ENCODE measurements at places on chromosomes 11 and 22.

DNA sequence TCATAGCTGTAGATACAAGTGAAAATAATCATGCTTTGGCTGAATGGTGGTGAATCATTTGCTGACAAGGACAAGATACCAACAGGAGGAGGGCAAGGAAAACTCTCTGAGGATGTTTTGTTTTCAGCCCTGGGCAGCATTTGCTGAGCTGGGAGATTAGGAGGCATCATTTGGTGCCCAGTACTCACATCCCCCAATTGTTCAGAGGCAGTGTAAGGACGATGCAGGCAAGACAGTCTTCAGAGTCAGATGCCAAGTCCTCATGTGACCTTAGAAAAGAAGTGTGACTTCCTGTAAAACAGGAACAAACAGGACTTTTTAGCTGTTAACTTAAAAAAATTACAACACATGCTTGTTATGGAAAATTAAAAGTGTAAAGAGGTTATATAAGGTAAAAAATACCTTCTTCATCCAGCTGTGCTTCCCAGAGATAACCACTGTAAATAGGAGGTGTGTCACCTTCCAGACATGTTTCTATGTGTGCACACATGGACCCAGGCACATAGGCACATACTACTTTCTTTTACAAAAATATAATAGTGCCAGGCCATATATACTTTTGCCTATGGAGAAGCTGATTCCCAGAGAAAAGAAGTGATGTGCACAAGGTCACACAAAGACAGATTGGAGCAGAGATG, 18.0 kb downstream of the CNTF start:
- DNase-seq: no peak

DNA sequence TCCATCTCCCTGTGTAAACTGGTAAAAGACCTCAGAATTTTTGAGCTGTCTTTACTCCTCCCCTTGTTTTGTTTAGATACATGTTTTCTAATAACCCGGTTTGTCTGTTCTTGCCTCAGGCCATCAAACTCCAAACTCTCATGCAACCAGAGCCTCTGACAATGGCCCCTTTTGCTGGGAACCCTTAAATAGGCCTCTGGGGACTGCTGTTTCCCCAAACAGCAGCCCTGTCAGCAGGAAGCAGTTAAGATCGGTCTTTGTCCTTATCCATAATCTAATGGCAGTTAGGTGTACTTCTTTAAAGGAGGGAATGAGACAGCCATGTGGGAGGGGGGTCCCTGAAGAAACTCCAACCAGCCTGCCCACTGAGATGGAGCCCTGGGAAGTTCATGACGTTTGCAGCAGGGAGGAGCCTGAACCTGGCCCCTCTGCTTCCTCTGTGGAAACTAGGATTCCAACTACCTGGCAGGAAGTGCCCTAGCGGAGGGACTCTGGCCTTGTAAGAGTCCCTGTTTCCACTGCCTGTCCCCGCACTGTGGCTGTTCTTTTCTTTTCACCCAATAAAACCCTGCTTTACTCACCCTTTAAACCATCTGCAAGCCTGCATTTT, 1354.4 kb downstream of the LRRC4C start:
- no peak for DNase-seq

GRCh38 chr11:63719001-63719400, 37.7 kb downstream of the RTN3 start:
- no peak for DNase-seq

DNA sequence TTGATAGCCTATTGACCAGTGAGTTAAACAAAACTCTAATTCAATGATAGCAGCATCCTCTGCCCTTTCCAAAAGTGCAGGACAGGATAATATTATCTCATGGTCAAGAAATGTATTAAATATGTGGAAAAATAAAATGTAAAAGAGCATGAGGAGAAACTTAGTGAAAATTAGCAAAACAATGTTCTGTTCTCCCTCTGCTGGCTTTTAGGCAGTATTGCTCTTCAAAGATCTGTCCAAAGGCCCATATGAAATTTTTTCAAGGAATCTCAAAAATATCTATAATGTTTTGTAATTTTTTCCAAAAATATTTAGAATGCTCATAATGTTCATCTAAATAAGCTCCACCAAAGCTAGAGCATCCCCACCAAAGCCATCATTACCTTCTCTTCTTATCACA, 8.3 kb upstream of the ARL14EP start:
- DNase-seq: no peak

GRCh38 chr11:16052750-16053149, 303.6 kb downstream of the SOX6 start:
- DNase-seq: no peak

- DNase-seq: no peak
Measured at GRCh38 chr11:109405671-109406070, 16.3 kb upstream of the C11orf87 start.

DNA sequence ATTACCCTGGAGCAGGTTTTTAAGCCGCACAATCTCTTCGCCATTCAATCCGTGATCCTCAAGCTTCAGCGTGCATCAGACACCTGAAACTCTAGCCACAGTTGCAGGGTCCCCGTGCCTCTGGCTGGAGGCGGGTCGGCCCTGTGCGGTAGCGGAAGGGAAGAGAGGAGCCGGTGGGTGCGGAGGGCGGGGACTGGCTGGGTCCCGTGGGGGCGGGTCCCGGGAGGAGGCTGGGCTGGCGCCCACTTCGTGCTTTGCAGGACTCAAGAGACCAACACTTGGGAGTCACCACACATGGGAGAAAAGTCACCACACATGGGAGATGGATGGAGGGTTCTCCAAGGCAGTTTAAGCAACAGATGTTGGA, 772 bp downstream of the C22orf15 start:
- DNase-seq: no peak

GRCh38 chr11:61367406-61367805, 5.2 kb downstream of the TMEM138 start:
- no peak for DNase-seq

DNA sequence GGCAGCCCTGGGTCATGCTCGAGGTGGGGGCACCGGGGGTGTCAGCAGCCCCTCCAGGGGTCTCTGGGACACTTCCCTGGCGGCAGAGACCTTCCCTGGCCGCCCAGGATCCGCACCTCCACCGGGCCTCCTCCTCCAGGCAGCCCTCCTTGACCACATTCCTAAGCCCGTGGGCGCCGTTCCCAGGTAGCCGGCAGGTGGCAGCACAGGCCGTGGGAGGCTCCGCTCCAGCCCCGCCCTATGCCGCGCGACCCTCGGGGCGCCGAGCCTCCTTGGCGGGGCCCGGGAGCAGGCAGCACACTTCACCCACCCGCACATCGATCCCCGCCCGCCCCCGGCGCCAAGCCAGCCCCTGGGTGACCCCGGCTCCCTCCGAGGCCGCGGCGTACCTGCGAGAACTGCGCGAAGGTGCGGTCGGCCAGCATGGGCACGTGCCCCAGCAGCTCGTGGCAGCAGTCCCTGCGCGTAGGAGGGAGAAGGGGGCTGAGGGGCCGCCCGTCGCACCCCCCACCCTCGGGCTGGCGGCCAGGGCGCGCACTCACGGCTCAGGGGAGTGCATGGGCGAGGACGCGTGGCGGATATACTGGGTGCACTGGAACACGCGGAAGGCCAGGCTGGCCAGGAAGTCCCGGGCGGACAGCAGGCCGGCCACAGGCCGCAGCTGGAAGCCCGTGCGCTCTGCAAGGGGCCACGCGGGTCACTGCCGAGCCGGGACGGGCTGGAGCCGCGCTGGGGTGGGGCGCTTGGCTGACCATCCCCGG, 5.3 kb upstream of the INS start:
- no peak for DNase-seq

DNA sequence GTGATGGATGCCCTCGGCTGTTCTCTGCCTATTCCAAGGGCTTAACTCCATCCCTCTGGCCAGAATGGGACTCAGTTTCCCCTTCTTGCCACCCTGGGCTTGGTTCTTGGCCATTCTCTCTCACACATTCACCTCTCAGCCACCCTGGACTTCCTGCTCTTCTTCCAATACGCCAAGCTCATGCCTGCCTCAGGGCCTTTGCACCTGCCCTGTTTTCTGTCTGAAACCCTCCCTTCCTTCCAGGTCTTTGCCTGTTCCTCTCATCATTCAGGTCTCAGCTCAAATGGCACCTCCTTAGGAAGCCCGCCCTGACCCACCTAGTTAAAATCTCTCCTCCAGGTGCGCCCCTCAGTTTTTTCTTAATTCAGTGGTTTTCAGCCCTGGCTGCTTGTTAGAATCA, 76.6 kb upstream of the TP53I11 start:
- DNase-seq: no peak

DNA sequence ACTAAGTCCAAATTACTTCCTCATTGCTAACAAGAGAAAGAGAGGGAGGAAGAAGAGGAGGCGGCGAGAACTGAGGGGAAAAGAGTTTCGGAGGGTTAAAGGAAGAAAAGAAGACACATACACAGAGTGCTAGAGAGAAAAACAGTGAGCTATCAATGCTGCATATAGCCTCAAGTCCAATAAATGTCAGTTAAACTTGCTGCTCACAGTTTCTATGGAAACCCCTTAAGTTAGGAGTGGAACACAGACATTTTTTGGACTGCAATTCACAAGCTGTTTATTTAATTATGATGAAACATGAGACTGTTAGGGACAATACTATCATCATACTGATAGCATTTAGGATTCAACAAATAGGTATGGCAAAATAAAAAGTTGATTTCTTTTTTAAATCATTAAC, 1320.4 kb downstream of the LRRC4C start:
- DNase-seq: no peak

DNA sequence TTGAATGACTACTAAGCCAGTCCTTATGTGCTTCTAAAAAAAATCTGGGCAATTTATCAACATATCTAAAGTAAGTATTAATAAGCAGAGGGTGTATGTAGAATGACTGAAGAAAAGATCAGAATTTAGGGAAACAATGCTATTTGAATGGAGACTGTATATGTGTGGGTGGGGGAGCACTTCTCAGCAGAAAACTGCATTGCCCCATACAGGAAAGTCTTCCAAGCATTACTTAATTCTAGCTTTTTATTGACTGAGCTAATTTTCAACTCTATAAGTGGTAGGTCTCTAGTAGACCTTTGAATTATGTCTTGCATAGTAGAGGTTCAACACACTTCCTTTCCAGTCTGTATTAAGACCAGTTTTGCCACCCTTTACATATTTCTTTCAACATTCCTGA, 41.7 kb downstream of the CASP12 start:
- DNase-seq: no peak

DNA sequence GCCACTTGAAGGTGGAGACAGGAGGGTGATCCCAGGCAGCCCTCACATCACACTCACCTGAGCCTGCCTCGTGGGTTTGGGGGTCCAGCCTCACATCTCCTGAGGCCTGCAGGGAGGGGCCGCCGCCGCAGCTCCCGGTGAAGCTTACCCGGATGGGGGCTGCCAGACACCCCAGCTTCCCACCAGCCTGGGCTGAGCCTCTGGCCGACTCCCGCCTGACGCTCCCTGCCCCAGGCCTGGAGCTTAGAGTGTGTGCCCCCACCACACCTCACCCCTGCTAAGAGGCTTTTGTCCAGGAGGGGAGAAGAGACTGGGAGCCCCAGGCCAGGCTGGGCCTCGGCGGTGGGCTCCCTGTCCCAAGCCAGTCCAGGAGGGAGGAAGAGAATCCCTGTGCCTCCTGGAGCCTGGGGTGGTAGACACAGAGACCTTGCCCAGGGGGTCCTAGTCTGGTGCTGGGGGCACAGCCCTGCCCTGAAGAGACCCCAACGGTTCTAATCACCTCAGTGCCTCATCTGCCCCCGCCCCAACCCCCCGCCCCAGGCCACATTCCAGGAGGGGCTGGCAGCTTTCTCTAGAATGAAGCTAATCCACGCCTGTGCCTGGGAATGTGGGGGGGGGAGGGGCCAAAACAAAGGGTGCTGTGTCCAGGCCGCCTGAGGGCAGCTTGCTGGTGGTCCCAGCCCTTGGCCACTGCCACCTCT, at the start of gene SLC16A8:
Gene SLC16A8 (minus strand): TSS at position 254 of the 701 bp plus-strand sequence. CDS start 1,311 bp downstream, outside the sequence.
- DNase-seq: no peak

- DNase-seq: no peak
Measured at GRCh38 chr11:107549253-107549953, 16.1 kb downstream of the ALKBH8 start.

GRCh38 chr22:45460288-45461109, 42.2 kb upstream of the FBLN1 start:
- DNase-seq: no peak

DNA sequence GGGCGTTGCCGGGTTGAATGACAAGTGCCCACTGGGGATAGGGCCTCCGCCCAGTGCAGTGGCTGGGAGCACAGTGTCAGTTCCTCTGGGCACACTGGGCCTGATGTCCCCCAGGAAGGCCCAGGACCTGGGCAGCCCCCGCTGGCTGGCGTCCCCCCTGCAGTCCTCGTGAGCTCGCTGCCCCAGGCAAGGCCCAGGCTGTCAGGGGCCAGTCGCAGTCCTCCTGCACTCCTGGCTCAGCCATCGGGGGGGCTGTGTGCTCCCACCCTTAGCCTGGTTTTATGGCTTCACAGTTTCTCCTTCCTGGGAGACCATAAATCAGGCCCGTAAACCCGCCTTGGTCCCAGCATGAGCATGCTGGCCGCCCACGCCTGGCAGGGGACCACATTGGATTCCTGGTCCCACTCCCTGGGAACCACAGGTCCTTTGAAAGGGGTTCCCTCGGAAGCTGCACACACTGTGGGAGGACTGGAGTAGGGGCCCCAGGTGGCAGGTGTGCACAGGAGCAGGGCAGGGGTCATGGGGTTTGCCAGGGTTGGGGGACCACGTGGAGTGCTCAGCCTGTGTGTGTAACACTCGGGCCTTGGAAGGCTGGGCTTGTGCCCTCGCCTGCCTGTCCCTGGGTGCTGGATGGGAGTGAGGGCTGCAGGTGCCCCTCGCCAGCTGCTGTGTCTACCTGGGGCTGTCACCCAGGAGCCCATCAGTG, 113.6 kb downstream of the KCNQ1OT1 start:
- no peak for DNase-seq

DNA sequence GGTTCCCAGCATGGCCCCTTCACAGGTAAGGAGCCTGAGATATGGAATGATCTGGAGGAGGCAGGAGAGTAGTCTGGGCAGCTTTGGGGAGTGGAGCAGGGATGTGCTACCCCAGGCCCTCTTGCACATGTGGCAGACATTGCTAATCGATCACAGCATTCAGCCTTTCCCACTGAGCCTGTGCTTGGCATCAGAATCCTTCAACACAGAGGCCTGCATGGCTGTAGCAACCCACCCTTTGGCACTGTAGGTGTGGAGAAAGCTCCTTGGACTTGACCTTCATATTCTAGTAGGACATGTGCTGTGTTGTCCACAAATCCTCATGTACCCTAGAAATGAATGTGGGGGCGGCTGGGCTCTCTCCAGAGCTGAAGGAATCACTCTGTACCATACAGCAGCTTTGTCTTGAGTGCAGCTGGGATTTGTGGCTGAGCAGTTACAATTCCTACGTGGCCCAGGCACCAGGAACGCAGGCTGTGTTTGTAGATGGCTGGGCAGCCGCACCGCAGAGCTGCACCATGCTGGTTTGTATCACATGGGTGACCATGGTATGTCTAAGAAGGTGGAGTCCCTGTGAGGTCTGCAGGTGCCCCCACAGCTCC, 21.8 kb upstream of the PPP6R3 start:
- no peak for DNase-seq
